ENCODE measurements at places on chromosomes 11 and 22.

- DNase-seq, result no peak
Measured at GRCh38 chr22:23499845-23500500, 80.1 kb downstream of the IGLL1 start.

- DNase-seq, result no peak
Measured at GRCh38 chr11:44471603-44472002, 93.9 kb upstream of the CD82 start.

GRCh38 chr11:69953356-69953755 is 124.8 kb upstream of the ANO1 start:
- no peak for DNase-seq

- DNase-seq, result no peak
Measured at GRCh38 chr11:34866375-34866774, 49.8 kb downstream of the APIP start.

DNA sequence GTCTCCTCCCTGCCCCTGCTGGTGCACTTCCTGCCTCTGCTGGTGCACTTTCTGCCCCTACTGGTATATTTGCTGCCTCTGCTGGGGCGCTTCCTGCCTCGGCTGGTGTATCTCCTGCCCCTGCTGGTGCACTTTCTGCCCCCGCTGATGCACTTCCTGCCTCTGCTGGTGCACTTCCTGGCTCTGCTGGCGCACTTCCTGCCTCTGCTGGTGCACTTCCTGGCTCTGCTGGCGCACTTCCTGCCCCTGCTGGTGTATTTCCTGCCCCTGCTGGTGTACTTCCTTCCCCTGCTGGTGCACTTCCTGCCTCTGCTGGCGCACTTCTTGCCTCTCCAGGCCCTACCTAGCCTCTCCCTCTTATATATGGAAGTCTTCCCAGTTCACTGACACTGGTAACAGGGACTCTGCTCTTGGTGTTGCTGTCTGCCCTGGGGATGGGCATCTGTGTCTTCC is 10.1 kb downstream of the MTFP1 start:
- DNase-seq, result no peak

GRCh38 chr22:47433627-47434026 is 671.2 kb downstream of the TBC1D22A start:
- no peak for DNase-seq

GRCh38 chr11:129947474-129947873 is 52.1 kb upstream of the NFRKB start:
- no peak for DNase-seq

GRCh38 chr11:12842933-12843636 is 166.0 kb upstream of the RASSF10 start:
- peak; percentile 85 for DNase-seq

- DNase-seq, result no peak
Measured at GRCh38 chr11:12409621-12410005, 32.2 kb downstream of the PARVA start.

GRCh38 chr11:130915603-130916237 is 559 bp downstream of the SNX19 start:
- no peak for DNase-seq

GRCh38 chr11:133600786-133601185 is 68.5 kb upstream of the OPCML start:
- DNase-seq, result no peak

DNA sequence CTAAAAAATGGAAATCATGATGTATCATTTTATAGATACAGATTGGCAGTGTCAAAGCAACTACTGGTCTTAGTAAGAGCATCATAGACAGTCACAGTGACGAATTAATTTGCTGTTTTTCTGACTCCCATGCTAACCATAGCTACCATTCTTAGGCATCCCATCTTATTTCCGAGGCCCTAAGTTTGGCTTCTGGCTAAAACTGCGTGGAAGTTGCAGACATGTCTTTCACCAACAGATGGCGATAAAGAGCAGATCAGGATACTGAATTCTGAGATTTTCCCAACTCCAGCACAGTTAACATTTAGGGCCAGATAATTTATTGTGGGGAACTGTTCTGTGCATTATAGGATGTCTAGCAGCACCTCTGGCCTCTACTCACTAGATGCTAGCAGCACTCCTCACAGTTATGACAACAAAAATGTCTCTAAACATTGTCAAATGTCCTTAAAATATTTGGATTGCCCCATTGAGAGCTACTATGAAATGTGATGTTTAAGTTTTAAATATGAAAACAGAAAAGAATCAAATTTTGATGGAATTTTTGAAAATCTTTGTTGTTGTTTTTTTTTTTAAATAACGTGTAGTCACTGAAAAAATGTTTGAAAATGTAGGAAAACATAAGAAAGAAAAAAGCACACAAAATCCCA is 16.3 kb downstream of the OR2AG2 start:
- DNase-seq, result peak; percentile 15

- DNase-seq, result no peak
Measured at GRCh38 chr11:117816846-117817367, 7.6 kb downstream of the FXYD2 start.

DNA sequence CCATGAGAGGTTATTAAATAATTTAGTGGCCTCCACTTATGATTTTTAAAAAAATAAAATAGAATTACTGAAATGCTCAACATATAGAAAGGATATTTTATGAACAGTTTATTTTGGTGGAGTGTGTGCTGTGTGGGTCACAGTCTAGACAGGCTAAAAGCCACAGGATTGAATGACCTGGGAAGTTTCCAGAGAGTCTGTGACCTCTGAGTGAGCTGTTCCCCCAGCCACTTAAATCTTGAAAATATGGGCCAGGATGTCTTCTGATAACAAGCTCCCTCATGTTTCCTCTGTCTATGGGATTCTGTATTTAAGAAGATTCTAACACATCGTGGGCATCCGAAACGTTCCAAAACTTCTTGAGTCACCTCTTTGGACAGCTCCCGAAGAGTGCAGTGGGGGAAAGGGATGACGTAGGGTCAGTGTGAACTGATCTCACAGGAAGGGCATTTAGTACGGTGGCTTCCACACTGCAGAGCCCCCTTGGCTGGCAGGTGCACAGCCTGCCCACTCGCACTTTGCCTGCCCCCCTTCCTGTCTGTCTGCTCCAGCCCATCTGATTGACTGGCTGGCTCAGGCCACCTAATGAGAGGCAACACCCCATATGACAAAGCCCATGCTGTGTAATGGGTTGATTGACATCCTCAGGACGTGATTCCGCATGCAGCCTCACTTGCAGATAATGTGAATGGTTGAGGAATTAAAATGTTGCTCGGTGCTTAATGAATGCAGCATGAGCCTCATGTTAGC is 97.4 kb downstream of the NTM start:
- DNase-seq, result peak; percentile 25

DNA sequence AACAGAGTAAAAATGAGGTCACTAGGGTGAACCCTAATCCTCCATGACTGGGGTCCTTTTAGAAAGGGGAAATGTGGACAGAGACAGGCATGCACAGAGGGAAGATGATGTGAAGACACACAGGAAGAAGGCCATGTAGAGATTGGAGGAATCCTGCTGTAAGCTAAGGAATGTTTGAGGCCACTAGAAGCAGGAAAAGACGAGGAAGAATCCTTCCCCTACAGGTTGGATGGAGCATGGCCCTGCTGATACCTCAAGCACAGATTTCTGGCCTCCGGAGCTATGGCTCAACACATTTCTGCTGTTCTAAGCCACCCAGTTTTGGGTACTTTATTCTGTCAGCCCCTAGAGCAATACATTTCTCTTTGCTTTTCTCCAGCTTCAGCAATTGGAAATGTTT is 486.9 kb downstream of the MIAT start:
- no peak for DNase-seq

DNA sequence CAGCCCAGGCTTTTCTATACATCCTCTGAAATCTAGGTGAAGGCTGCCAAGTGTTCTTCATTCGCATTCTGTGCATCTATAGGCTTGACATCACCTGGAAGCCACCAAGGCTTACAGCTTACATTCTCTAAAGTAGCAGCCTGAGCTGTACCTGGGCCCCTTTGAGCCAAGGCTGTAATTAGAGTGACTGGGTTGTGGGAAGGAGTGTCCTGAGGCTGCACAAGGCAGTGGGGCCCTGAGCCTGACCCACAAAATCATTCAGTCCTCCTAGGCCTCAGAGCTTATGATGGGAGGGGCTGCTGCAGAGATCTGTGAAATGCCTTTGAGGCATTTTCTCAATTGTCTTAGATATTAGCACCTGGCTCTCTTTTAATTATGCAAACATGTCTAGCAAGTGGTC is 33.0 kb upstream of the RDX start:
- DNase-seq, result no peak

GRCh38 chr22:31082606-31083376 is 1.7 kb downstream of the SMTN start:
- DNase-seq, result peak; percentile 51

GRCh38 chr11:76591416-76591815 is 79.1 kb downstream of the LRRC32 start:
- no peak for DNase-seq

GRCh38 chr11:69881467-69882269 is 62.5 kb upstream of the FGF3 start:
- DNase-seq, result peak; percentile 20

GRCh38 chr11:10293423-10294289 is at the start of gene SBF2:
Gene SBF2 (minus strand): TSS chr11:10294219. CDS start chr11:10294069, 150 bp downstream.
- peak; percentile 90 for DNase-seq

DNA sequence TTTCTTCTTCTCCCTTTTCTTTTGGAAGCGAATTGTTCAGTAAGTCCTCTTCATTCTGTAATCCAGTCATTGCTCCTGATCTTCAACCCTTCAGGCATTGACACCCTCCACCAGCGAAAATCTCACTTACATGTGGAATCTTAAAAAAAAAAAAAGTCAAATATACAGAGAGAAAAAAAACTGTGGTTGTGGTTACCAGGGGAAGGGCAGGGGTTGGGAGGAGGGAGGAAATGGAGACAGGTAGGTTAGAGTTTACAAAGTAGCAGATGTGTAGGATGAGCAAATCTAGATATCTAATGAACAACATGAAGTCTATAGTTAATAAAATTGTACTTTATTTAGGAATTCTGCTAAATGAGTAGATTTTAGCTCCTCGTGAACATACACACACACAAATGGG is 17.7 kb upstream of the TMEM123 start:
- no peak for DNase-seq

DNA sequence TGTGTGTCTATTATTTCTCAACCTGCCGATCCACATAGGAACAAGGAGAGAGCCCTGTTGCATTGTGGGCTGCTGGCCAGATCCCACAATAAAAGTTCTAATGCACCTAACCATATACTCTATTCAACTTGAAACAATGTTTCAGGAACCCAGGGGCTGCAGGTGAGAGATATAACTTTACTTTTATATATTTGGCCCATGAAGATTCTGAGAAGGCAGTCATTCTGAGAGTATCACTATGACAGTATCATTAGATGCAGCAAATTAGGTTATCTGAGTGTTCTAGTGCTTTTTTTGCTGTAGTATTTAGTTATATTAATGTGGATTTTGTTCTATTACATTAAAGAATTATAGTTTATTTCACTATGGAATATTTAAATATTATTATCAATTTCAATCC is 655.1 kb upstream of the ARHGAP42 start:
- no peak for DNase-seq

- DNase-seq, result no peak
Measured at GRCh38 chr11:17313349-17314231, 37.1 kb downstream of the NUCB2 start.

Data from Daoy (cell line).